ENCODE measurements at places on chromosomes 5 and 9.

- DNase-seq = no peak
These were observed 75.8 kb upstream of the SARDH start for GRCh38 chr9:133813749-133814585.

DNA sequence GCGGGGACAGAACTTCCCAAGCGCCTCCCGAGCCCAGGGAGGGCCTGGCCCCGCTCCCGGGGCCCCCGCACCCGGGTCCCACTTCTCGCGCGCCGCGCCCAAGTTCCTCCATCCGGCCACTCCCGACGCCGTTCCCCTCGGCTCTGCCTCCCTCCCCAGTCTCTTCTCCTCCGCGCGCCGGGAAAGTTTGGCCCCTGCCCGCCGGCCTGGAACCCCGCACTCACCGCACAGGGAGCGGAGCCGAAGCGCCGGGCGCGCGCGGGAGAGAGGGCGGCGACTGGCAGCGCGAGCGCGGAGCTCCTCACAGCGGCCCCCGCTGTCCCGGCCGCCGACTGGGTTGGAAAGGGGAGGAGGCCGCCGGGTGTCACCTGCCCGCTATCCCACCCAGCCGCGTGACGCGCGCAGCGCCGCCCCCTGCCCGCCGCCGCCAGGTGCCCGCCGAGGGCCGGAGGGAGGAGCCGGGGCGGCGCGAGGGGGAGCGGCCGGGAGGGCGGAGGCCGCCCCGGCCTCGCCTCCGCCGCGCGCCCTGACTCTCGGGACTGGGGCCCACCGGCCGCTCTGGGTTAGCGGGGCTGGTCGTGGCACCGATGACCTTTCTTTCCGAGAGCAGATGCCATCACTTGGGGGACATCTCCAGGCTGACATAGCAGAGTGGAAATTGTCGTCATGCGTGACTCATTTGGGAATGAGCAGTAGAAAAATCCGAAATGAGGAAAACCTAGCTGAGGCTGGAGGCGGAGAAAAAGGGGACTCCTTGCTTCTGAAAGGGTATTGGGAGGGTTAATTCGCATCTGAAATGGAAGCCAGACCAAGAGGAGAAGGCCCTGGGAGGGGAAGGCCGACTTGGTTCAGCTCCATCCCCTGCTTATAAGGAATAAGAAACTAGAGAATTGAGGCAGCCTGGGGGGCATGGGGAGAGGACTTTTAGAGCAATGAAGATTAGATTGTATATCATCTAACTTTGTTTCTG is at the start of gene ELOVL7:
Gene ELOVL7, minus strand, starts transcription at position 334 of the 970 bp plus-strand sequence. CDS start 56,872 bp downstream, outside the sequence.
- DNase-seq = peak; percentile 84

DNA sequence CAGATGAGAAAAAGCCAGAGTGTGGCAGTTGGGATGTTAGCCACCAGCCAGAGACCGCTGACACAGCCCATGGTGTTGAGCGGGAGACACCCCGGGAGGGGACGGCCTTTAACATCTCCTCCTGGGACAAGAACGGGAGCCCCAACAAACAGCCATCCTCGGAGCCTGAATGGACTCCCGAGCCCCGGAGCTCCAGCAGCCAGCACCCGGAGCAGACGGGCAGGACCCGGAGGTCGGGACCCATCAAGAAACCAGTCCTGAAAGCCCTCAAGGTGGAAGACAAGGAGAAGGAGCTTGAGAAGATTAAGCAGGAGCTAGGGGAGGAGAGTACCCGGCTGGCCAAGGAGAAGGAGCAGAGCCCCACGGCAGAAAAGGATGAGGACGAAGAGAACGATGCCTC is 28.0 kb upstream of the POMT1 start:
- DNase-seq = no peak

DNA sequence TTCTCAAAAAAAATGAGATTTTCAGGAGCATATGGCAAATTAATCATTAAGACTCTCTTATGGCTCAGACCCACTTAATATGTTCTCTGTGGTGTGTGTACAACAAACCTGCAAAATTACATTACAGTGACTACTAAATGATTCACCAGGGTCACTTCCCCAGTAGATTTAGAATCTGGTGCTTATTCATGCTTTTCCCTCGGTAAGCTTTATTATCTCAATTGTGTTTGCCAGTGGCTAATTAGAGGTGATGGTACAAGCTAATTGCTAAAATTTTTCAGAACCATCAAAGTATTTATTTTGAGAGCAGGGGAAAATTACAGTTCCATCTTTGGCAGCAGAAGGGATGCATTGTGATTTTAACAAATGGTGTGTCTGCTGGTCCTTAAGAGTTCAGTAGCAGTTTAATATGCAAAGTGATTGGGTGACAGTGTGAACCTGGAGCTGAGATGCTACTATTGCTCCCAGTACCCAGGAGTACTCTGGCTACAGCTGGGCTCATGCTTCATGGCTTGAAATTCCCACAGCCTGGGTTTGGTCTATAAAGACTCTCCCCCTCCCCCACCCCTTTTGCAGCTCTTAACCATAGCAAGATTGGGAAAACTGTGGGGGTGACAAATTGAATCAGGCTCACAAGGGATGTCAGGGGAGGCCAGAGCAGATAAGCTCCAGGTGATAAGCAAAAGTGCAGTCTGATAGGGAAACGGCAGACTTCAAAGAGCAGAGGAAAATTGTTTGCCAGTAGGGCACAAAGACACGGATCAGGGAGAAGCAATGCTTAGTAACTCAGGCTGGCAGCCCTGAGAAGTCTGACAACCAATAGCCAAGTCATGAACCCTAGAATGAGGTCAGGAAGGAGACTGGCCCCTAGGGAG is 92.8 kb upstream of the RAD23B start:
- DNase-seq = peak; percentile 73

GRCh38 chr9:130023994-130024596 is 18.9 kb downstream of the FNBP1 start:
- no peak for DNase-seq

DNA sequence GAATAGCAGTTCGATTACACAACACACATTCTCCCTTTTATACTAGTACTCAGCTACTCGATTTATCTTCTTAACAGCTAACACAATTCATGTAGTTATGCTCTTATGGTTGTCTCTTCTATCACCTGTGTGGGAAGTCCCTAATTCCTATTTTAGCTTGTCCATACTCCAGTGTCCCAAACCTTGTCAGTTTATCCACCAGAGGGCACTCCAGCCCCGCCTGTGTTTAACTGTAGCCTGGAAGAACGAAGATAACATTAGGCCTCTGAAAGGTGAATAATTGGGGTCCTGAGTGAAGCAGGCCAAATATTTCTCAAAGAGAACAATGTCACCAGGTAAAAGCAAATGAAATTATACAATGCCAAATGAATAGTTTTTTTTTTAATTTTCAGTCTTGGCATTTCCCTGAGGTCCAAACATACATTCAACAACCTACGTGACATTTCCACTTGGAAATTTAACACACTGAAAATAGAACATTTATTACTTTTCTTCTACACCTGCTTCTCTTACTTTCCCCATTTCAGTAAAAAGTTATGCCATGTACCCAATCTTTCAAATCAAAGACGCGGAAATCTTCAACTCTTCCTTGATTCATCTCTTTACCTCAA is 560.7 kb downstream of the HTR1A start:
- DNase-seq = peak; percentile 49

DNA sequence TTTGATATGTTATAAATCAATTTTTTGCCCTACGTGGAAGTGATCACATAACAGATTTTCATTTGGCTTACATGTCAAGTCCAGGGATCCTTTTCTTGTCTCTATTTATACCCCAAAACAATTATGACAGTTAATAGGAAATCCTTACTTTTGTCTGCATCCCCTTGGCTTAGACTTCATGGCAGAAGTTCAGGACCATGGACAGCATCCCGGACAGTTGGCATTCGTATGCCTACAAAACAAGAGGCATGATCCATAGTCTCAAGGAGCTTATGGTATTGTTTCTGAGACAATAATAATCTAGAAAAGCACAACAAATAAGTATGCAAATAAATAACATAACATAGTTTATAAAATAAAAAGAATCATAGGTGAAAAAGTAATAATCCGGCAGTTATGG is 214.3 kb upstream of the GRIA1 start:
- no peak for DNase-seq

DNA sequence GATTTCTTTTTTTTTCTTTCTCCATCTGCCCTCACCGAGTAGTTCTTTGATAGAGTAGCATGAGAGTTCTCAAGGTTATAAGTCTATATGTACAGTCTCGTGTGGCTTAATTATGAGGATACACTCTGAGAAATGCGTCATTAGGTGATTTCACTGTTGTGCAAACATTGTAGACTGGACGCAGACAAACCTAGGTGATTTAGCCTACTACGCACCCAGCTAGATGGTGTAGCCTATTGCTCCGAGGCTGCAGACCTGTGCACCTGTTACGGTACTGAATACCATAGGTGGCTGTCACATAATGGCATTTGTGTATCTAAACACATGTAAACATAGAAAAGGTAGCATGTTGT is 26.9 kb upstream of the CORO2A start:
- no peak for DNase-seq

DNA sequence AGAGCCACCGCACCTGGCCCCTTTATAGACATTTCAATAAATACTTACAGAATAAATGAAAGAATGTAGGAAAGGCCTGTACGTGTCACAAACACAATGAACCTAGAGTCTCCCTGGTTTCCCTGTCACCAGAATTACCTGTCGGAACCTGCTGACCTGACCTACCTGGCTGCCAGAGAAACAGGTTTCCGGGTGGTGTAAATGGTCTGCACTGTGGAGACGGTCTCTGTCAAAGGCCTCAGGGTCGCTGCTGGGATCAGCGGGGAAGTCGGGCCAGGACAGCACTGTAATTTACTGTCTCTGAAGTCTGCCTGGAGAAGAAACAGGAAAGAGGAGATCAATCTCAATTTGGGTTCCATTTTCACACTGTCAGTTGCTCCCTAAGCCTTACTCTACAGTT is 9.3 kb upstream of the FRRS1L start:
- DNase-seq = no peak

DNA sequence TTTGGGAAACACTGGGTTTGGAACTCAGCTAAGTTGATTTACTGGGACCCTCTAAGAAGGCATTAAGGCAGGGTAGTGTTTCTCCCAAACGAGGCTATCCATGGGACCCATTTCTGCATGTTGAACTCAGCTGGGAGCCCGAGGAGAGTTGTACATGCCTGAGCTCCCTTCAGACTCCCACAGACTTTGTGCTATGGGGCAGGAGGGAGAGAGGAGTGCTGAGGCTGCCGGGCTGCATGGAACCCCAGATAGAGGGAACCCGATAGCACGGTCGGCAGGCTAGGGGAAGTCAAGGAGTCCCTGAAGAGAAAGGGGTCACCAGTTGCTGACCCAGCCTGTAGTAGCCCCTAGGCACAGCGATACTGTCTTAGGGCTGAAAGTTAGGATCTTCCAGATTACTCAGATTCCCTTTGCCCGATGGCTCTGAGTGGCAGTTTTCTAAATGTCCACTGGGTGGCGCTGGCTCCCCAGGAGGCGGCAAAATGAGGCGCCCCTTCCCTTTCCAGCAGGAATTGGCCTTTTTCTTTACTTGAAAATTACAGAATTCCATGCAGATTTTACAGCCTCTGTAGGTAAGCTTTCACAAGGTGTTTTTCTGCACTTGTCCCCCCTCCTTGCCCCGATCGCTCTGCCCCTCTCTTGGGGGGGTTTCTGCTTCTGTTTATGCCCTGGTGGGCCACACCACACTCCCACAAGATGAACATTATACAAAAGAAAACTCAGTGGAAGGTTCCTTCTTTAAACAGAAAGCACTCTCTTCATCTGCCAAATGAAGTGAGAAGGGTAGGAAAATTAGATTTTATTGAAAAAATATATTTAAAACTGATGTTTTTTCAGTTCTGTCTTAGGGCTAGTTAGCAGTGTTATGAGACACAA is 17.8 kb downstream of the NANS start:
- DNase-seq = peak; percentile 17

GRCh38 chr5:18333841-18334240 is 699.6 kb downstream of the TAF11L14 start:
- DNase-seq = no peak

GRCh38 chr5:97231025-97231636 is 48.1 kb upstream of the RIOK2 start:
- DNase-seq = peak; percentile 51

DNA sequence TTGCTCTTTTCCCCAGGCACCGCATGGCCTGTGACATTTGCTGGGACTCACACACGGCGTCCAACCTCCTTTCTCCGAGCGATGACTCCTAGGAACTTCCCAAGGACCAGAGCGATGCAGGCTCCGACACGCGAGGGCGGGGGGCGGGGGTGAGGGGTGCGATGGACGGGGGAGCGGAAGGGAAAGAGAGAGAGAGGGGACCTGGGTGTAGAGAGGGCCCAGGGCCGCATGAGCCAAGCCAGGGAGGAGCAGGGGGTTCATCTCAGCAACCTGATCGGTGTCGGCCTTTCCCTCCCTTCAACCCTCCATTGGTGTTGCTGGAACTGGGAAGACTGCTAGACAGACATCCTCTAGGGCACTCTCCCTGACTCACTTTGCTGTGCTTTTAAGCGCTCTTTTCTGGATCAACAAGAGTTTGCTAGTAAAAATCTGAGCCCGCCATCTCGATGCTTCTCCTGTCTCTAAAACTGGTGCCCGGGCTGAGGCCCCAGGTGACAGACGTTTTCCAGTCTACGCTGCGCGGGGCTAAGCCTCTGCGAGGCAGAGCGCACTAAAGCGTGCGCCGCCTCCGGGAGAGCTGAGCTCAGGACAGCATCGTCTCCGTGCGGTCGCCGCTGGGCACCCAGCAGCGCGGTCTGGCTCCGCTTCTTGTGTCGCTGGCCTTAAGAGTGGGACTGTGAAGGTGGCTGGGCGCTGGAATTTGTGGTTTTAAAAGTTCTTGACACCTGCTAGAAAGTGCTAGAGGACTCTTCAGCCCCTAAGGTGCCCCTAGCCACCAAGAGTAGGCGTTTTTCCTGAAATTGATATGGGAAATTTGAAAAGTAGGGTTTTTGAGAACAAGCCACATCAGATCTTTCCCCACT is 1.0 kb upstream of the TSLP start:
- DNase-seq = no peak

DNA sequence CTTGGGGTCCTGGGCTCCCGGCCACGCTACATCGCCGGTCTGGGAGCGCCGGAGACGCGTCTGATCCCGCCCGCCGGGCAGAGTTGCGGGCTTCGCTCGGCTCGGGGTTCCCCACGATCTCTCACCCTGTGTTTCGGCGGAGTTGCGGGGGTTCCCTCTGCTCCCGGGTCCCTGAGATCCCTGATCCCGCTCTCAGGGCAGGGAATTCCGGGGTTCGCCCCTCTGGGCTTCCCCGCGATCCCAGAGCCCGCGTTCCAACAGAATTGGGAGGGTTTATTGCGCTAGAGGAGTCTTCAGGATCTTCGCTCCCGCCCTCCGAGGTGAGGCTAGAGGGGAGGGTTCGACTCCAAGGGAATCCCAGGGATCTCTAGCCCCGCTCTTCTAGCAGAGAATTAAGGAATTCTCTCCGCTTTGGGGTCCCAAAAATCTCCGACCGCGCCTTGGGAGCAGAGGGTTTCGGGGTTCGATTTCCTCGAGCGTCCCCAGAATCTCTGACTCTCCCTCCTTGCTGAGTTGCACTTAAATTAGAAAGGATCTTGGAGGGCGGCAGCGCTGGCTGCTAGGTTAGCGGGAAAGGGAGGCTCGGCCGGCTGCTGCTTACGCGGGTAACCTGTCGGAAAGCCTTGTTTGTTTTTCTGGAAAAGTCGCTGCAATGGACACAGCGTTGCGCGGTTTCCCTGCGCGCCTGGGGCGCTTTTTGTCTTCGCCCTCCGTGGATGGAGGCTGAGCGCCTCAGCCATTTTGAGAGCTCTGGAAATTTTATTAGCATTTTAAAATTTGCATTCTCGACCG is 1.3 kb downstream of the DMRT1 start:
- DNase-seq = no peak

Measured in COR-L47 (cell line).